Renal cortex interstitium (tissue), 15 donors: ENCODE measurements at places on chromosomes 7 and 10. TPM values are rescaled to one million over a fixed set of nuclear protein-coding genes. Genes with fewer than 3 reads are reported as not detected.

RNLS gene
- polyA plus RNA-seq: 16.1 TPM

PMPCB gene
- polyA plus RNA-seq: 96.8 TPM

SAP25 gene
- polyA plus RNA-seq: 7.5 TPM

ACSM6 gene
- polyA plus RNA-seq: 0.14 TPM

TACC2 gene
- 42.0 TPM for polyA plus RNA-seq

CHRM2 gene
- polyA plus RNA-seq: 2.9 TPM

FBXL13 gene
- 4.4 TPM for polyA plus RNA-seq

DDX56 gene
- 91.3 TPM for polyA plus RNA-seq

MARCHF5 gene
- polyA plus RNA-seq: 68.0 TPM

ADK gene
- 27.0 TPM for polyA plus RNA-seq

AMZ1 gene
- 0.50 TPM for polyA plus RNA-seq

CFAP70 gene
- 11.9 TPM for polyA plus RNA-seq

EIF5AL1 gene
- polyA plus RNA-seq: 1.6 TPM

AMPH gene
- polyA plus RNA-seq: 16.6 TPM

UBE2D1 gene
- polyA plus RNA-seq: 34.1 TPM

SLK gene
- polyA plus RNA-seq: 68.6 TPM

GDF2 gene
- not detected for polyA plus RNA-seq

GNGT1 gene
- polyA plus RNA-seq: 0.15 TPM

WEE2 gene
- 0.33 TPM for polyA plus RNA-seq

ADAMTS14 gene
- 1.1 TPM for polyA plus RNA-seq

CNNM1 gene
- polyA plus RNA-seq: 1.5 TPM

PDZD7 gene
- 3.8 TPM for polyA plus RNA-seq

NOM1 gene
- polyA plus RNA-seq: 22.2 TPM
